Dermis microvascular lymphatic vessel endothelial cell (primary cell): ENCODE measurements at places on chromosomes 1 and 21. TPM values are rescaled to one million over a fixed set of nuclear protein-coding genes. Genes with fewer than 3 reads are reported as not detected.

FAM78B gene
- 0.26 and 0.38 TPM in 2 replicates for total RNA-seq

SELP gene
- total RNA-seq, result 0.13 and 8.2 TPM in 2 replicates

KCNK2 gene
- total RNA-seq, result under 0.01 and 0.26 TPM in 2 replicates

EPHA10 gene
- under 0.01 TPM in 2 replicates for total RNA-seq

NDUFS2 gene
- total RNA-seq, result 196 and 206 TPM in 2 replicates

PLA2G5 gene
- under 0.01 and 0.25 TPM in 2 replicates for total RNA-seq

TDRD10 gene
- 3.5 and 7.2 TPM in 2 replicates for total RNA-seq

ATP8B2 gene
- 44.6 and 53.3 TPM in 2 replicates for total RNA-seq

GPBP1L1 gene
- total RNA-seq, result 74.6 and 80.0 TPM in 2 replicates

TFF2 gene
- total RNA-seq, result not detected in 2 replicates

HJV gene
- total RNA-seq, result not detected in 2 replicates

XCL2 gene
- total RNA-seq, result not detected in 2 replicates

KMO gene
- total RNA-seq, result not detected in 2 replicates

TMPRSS15 gene
- not detected in 2 replicates for total RNA-seq

HAO2 gene
- total RNA-seq, result under 0.01 TPM in 1 of 2 replicates, not detected in the other

LORICRIN gene
- total RNA-seq, result not detected in 2 replicates

SYPL2 gene
- under 0.01 TPM in 1 of 2 replicates, not detected in the other for total RNA-seq

ARMH1 gene
- 0.13 TPM in 1 of 2 replicates, not detected in the other for total RNA-seq

PLA2G2F gene
- total RNA-seq, result not detected in 2 replicates

RASAL2 gene
- total RNA-seq, result 12.6 and 19.1 TPM in 2 replicates

TNFRSF9 gene
- 0.13 TPM in 2 replicates for total RNA-seq

OR2L3 gene
- not detected in 2 replicates for total RNA-seq

OR2T12 gene
- total RNA-seq, result not detected in 2 replicates

SLC2A5 gene
- 0.13 and 0.25 TPM in 2 replicates for total RNA-seq

NTNG1 gene
- 0.13 TPM in 2 replicates for total RNA-seq

OR2T11 gene
- total RNA-seq, result not detected in 2 replicates

SLC9C2 gene
- not detected in 2 replicates for total RNA-seq

SPRR2F gene
- not detected in 2 replicates for total RNA-seq

UTS2 gene
- not detected in 2 replicates for total RNA-seq

PRAMEF13 gene
- total RNA-seq, result not detected in 2 replicates

PCP4L1 gene
- not detected in 2 replicates for total RNA-seq

MORN1 gene
- 3.1 and 3.5 TPM in 2 replicates for total RNA-seq

GCSAML gene
- total RNA-seq, result not detected in 2 replicates
